Right renal cortex interstitium (tissue), 3 donors: ENCODE measurements at places on chromosomes 1 and 21. TPM values are rescaled to one million over a fixed set of nuclear protein-coding genes. Genes with fewer than 3 reads are reported as not detected.

DNA sequence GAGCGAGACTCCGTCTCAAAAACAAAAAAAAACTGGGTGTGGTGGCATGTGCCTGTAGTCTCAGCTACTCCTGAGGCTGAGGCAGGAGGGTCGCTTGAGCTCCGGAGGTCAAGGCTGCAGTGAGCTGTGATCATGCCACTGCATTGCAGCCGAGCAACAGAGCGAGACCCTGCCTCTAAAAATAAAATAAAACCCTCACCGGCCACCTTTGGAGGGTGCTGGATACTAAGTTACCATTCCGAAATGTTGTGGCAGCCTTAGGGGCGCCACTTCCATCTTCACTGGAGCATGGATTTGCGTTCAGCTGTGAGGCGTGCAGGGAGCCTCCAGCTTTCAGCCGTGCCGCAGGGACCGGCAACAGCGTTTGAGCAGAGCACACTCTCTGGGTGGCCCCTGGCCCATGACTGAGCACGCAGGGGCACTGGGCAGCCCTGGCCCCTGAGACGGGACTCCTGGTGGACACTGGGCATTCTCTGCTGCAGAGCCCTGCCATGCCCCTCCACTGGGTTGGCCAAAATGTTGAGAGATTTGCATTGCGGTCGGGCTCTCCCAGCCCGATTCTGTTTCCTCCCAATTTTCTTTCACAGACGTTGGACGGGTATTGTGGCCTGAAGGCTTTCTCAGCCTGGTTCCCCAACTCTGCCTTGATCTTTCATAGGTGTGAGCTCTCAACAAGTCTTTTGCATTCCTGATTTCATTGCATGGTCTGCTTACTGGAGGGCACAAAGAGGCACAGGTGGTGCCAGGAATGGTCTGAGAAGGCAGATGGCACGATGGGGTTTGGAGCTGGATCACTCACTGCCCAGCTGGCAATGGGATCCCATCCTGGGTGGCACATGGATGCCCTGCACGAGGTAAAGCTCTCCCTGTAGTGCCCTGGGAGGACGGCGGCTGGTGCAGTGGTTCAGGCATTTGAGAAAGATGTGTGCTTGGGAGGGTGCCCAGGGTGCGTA is 5.8 kb upstream of the CFAP74 start:
- no peak for DNase-seq

GRCh38 chr1:51653127-51653526 is 36.2 kb downstream of the OSBPL9 start:
- no peak for DNase-seq

DNA sequence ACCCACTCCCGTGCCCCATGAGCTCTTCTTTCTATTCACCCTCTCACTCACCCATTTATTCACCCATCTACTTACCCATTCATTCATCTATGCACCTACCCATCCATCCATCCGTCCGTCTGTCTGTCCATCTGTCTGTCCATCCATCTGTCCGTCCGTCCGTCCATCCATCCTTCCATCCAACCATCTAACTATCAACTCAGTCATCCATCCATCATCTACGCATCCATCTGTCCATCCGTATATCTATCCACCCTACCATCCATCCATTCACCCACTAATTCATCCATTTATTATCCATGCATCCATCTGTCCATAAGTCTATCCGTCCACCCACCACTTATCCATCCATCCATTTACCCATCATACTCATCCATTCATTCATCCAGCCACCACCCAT is 10.8 kb upstream of the CSF3R start:
- no peak for DNase-seq

The BRDT gene
- polyA plus RNA-seq, result 0.31 TPM

The SPATA46 gene
- polyA plus RNA-seq, result 0.51 TPM

DNA sequence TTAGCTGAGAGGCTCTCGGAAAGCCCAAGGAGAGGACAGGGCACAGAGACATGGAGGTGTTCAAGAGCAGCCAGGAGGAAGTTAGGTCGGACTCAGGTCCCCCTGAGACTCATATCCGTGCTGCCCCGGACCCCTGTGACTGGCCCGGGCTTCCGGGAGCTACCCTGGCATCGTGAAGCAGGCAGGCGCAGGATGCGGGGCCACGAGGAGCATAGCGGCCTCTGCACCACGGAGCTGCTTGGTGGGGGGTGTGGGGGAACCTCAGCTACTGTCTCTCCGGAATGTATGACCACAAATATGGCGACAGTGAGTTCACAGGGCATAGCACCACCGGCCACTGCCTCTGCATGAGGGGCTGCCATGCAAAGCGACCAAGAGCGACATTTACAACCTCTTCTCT is 112.2 kb upstream of the GUCA2B start:
- no peak for DNase-seq

- no peak for DNase-seq
These were observed 485.2 kb downstream of the SIPA1L2 start for GRCh38 chr1:232144696-232145230.

DNA sequence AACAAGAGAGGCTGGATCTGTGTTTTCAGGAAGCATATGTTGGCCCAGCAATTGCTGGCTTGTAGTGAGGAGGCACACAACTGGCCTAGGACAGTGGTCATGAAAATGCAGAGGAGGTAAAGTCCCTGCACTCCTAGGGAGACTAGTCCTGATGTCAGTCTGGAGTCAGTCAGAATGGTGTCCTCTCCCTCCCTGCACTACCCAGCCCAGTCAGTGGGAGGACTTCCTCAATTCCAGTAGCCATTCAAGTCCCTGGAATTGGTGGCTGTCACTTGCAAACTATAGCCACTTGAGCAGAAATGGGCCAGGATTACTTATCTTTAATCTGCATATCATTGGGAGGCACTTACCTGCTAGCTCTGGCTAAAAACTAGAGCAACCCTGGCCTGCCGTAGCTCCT is 18.6 kb downstream of the NDUFS5 start:
- no peak for DNase-seq

The NBPF8 gene
- polyA plus RNA-seq, result 8.3 TPM

DNA sequence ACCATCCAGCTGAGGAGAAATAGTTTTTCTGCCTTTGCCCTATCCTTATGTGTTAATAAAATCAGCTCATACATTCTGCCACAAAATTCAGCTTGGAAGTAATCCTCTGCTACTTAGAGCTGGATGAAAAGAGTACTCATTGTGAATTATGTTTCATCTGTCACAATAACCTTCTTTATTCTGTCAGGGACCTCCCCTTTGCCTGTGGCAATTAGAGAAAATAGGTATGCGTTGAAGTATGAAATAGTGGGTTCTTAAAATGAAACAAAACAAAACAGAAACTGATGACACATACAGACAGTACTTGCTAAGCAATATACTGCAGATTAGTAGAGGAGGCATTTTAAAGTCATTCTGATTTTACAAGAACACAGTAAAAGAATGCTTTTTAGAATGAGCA is 578.5 kb downstream of the USP25 start:
- DNase-seq, result no peak

The KCNE1 gene
- polyA plus RNA-seq, result 1.2 TPM

DNA sequence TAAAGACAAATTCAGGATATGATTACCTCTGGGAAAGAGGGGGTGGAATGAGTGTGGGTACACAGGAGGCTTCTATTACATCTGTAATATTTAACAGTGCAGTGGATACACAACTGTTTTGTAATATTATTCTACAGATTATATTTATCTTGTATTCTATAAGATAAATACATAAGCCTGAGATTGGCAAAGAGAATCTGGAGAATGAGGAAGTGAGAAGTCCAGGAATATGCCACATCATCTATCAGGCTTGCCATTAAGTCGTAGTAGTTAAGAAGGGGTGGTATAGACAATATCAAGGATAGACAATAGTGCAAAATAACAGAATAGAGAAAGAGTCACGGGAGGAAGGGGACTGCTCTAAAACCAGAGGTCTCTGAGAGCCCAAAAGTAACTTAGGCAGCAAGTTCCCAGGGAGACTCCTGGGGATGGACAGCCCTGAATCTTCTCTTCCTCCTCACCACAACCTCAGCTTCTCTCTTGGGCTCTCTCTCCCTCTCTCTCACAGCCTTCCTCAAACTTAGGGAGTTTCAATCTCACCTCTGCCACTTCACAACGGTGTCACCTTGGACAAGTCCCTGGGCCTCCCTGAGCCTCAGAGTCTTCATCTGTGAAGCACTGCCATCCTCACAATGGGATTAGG is 14.0 kb upstream of the PTAFR start:
- no peak for DNase-seq

- DNase-seq, result no peak
These were observed 80.4 kb upstream of the EDN2 start for GRCh38 chr1:41564741-41565475.

The ATP6V1G3 gene
- polyA plus RNA-seq, result 9.8 TPM

GRCh38 chr21:27586986-27587385 is 620.1 kb upstream of the ADAMTS5 start:
- DNase-seq, result no peak

DNA sequence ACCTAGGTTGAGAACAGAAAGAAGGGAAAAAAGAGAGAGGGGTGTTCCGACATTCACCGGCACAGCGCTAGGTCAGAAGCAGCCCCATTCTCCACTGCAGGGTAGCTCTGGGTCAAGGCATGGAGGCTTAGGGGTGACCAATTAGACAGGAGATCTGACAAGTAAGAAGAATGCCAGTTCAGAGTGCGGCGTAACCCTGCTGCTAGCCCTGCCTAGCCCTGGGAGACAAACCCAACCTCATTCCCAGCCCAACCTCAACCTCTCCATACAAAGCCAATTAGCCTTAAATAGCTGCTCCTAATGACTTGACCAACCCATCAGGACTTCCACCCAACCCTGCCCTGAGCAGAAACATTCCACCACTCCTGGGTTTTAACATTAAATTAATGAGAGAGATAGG is 3.4 kb downstream of the PRELP start:
- no peak for DNase-seq

DNA sequence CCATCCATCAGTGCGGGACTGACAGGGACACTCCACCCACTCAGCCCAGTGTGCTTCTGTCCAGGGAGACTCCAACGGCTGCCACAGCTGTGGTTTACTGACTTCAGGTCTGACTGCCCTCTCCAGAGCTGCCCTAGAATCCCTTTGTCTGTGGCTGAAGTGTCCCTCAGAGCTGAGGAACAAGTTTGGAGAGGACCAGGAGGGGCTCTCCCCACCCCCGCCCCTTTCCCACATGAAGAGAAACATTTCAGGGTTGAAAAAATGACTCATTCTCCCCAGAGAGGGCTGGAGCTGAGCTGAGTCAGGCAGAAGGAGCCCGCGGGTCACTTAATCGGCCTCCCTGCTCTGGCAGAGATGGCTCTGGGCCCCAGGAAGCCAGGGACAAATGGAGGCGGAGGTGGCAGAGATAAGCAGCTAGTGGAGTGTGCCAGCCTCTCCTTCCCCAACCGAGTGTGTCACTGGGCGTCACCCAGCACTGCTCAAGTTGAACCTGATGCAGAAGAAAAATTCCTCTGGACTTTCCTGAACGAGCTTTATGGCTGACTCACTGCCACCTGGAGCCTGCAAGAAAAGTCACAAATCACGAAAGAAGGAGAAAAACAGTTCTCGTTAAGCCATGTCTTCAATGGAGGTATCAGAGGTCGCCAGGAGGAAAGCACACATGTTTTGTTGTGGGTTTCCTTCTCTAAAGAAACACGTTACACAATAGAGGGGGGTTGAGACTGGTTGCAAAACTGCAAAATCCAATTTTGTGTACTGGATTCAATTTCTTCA is 34.3 kb upstream of the ECE1 start:
- no peak for DNase-seq

DNA sequence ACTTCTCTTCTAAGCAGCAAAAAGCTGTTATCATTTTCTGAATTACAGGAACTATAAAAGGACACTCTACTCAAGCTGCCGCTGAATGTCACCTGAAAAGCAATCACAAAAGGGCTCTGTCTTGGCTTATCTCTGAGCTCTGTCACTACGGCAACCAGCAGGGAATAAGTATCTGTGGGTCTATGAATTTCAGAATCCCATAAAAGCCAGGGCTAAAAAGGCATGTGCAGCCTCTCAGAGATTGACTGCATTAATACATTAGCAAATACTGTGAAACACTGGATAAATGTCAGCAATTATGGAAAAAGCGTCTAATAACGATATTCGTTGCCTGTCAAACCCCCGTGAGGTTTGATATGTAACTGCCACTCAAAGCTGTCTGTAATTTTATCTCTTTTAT is 210.2 kb upstream of the DMRTA2 start:
- no peak for DNase-seq

- no peak for DNase-seq
These were observed 22.0 kb downstream of the GNAI3 start for GRCh38 chr1:109570414-109570813.

GRCh38 chr1:5911871-5912271 is 80.4 kb downstream of the NPHP4 start:
- DNase-seq, result no peak

GRCh38 chr1:4627353-4627752 is 27.1 kb upstream of the AJAP1 start:
- no peak for DNase-seq

GRCh38 chr1:205017766-205018165 is 25.2 kb upstream of the CNTN2 start:
- no peak for DNase-seq

DNA sequence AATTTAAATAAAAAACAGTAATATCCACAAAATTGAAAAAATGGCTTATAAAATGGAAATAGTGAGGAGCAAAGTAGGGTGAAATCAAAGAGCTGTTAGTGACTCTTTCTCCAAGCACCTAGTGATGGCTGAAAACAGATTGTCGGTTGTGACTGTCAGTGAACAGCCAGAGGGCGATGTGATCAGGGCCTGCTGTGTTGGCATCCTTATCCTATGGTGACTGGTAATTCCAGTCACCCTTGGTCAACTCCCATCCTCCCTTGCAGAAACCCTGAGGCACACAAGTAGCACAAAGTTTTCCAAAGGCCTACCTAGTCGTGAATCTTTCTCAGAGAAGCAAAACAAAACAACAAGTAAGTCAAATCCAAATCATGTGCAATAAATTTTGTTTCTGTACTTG is 599.8 kb upstream of the CXADR start:
- no peak for DNase-seq

DNA sequence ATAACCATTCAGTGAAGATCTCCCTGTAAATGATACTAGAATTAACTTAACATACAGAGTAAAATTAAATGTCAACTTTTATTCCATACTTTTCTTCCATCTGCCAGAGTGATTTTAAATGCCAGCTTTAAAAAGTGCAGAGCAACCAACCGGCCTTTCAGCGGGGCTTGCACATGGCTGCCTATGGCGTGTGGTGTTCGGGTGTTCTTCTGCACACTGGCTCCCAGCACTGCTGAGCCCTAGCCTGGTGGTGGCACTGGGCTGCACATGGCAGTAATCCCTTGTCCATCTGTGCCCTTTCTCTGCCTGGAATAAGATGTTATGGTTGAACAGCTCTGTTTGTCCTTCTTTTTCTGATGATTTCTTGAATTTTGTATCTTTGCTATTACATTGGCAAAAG is 156.3 kb downstream of the SNX7 start:
- DNase-seq, result no peak

The HES5 gene
- polyA plus RNA-seq, result 0.23 TPM

- DNase-seq, result no peak
These were observed 272.5 kb downstream of the SIPA1L2 start for GRCh38 chr1:232357416-232357815.

GRCh38 chr1:44260792-44261170 is 47.5 kb downstream of the DMAP1 start:
- no peak for DNase-seq

The C1orf226 gene
- polyA plus RNA-seq, result 15.3 TPM

- DNase-seq, result no peak
These were observed 204.5 kb upstream of the LRRC7 start for GRCh38 chr1:69363236-69363635.

GRCh38 chr1:235078480-235079381 is 49.9 kb downstream of the TOMM20 start:
- no peak for DNase-seq
